ENCODE measurements at places on chromosomes 13 and 19. TPM values are rescaled to one million over a fixed set of nuclear protein-coding genes. Genes with fewer than 3 reads are reported as not detected.

DNA sequence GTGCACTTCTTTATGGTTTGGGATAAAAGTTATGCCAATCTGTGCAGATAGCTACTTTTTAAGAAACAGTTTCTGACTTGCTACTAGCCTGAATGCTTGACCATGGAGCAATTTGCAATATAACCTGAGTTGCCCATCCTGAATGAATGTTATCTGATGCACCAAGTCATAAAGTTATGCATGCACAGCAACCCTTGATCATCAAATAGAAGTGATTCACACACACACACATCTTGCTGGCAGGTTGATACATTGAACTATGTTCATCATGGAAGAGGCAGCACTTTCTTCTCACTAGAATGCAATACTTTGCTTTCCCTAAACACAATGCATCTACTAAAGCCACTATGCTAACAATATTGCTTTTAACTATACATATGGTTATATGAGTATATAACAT is 311.5 kb downstream of the RFC3 start:
- no peak overlapping the region for H3K4me3 ChIP-seq
- H3K4me1 ChIP-seq, result peaks cover 3% of the 10 kb centered on the region

The FSD1 gene
- 156 TPM for total RNA-seq

GRCh38 chr13:109385242-109385560 is 401.2 kb downstream of the IRS2 start:
- H3K27ac ChIP-seq, result no peak overlapping the region
- H3K27me3 ChIP-seq, result no peaks in the 10 kb centered on the region
- no peak for DNase-seq
- peaks cover 8% of the 10 kb centered on the region for H3K4me1 ChIP-seq
- no peaks in the 10 kb centered on the region for H3K36me3 ChIP-seq
- no peak overlapping the region for H3K4me3 ChIP-seq

DNA sequence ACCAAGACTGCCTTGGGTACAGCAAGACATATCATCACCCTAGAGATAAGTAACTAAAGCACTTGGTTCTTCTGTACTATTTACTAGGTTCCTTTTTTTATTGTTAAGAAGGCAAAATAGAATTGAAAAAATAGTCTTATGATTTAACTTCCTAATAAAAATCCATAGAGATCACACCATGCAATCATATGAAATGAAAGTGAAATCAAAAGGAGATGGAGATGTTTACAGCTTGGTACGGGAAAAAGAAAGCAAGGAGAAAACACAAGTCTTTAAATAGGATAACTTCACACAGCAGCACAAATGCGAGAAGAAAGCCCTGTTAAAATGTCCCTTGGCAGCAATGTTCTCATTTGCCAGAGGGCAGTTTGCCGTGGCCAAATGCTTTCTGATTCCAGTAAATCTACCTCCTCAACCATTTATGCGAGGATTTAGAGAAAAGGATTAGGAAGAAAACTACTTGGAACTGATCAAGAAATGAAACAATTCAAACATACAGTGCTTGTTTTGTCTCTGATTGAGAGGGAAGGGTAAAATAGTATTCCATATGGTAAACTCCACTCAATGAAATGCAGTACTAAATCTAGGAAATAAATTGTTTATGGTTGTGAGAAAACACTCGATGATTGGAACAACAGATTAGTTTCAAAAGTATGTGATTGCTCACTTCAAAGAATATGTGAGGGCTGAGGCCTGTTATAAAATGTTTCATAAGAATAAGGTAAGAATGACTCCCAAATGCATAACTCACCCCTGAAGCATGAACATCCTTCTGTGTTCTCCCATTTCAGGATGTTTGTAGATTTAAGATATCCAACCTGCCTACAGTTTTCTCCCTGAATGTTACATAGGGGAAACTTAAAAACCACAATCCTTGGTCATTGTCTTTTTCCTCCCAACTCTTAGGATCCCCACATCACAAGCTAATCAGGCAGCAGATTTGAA is 487.8 kb downstream of the DACH1 start:
- no peak overlapping the region for H3K4me3 ChIP-seq
- DNase-seq, result no peak
- H3K27me3 ChIP-seq, result no peaks in the 10 kb centered on the region
- peaks cover 22% of the 10 kb centered on the region for H3K4me1 ChIP-seq

- DNase-seq, result peak; percentile 53
- peak overlapping the region; percentile 77 for H3K27ac ChIP-seq
- peaks cover 7% of the 10 kb centered on the region for H3K27me3 ChIP-seq
- peak overlapping the region; percentile 95 for H3K4me3 ChIP-seq
- H3K4me1 ChIP-seq, result peaks cover 21% of the 10 kb centered on the region
Observed at GRCh38 chr13:106533943-106534638, 1.4 kb downstream of the EFNB2 start.

DNA sequence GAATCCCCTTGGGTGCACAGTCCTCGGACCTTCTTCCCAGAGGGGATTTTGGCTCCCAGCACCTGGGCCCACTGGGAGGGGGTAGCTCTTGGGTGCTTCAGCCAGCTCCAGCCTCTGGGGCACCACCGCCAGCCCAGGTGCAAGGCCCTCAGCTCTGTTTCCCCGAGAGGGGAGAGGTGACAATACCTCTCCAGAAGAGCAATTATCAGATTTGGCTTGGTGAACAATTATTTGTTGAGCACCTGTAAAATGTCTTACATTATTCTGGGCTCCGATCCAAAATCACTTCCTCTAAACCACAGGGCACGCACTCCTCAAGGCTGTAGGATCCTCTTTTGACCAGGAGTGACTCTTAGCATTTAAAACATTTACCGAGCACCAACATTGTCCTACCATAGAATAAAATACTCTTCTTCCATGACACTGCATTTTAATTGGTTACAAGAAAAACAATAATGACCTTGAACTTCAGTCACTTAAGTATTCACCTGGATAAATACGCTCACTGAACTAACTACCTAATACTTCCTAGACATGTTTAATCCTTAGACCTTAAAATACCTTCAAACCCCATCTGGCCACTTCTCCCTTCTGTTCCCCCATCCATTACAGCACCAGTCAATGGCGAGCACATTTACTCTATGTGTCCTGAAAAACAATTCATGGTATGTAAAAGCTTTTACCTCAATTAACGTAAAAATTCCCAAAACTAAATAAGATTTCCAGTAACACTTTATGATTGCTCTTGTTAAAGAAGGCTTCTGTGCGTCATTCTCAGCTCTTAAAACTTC is 54.8 kb downstream of the ABCC4 start:
- peaks cover 2% of the 10 kb centered on the region for H3K27me3 ChIP-seq
- H3K4me1 ChIP-seq, result peaks cover 2% of the 10 kb centered on the region
- H3K4me3 ChIP-seq, result no peak overlapping the region
- no peak for DNase-seq

The RGL3 gene
- 0.66 TPM for total RNA-seq

DNA sequence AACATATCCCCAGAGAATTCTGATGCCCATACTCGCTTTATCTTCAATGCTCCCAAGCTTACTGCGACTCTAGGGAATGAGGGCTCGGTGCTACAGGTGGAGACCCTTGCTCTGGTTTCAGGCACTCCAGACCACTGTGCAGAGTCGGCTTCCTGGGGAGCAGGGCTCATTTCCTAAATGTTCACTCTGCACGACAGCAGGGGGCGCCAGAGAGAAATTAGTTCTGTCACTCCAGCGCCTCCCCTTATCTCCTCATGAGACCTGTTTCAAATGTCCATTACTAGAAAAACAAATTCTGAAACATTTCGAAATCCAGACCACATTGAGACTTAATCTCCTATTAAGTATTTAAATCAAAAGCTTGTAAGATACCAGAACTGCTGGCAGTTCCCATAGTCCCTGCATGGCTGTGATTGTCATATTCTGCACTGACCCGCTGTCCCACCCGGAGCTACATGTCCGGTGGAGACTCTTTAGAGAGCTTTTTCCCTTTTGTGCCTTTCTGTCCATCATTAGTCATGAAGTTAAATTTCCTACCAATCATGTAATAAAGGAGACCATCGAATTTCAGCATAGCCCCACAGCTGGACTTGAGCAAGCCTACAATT is 22.4 kb downstream of the EPSTI1 start:
- no peak overlapping the region for H3K27ac ChIP-seq
- no peak overlapping the region for H3K4me3 ChIP-seq
- no peaks in the 10 kb centered on the region for H3K27me3 ChIP-seq

DNA sequence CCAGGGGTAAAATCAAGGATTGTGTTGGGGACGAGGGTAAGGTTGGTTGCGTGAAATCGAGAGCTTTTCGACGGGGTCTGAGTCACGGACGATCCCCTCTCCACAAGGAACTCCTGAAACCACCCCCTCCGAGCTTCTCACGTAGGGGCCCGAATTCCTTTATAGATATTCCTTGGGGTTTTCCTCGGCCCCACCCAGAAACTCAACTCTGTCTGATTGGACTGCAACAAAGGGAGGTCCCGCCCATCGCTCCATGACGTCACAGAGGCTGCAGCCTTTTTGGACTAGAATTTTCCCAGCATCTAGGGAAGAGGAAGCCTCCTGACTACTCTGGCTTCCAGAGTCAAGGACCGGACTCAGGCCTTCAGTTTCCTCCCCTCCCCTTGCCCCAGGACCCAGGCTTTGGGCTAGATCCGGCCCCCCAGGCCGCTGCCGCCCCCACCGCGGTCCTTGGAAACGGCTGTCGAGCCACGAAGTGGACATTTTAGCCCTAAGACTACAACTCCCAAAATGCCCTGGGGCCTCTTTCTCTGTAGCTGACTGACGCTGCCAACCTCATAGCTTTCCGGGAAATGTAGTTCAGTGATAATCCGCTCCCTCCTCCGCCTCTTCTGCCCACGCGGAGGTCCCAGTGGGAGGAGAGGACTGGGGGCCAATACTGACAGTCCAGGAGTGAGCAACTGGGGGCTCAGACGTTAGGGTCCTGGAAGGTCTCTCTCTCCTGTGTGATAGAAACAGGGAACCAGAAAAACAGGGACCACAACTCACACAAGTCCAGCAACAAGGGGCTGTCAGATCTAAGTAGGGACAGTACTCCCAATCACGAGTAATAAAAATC is at the start of gene IZUMO1:
Gene IZUMO1, minus strand, starts transcription at position 172 of the 838 bp plus-strand sequence. CDS start 1,050 bp downstream, outside the sequence.
- no peaks in the 10 kb centered on the region for H3K4me1 ChIP-seq
- peak; percentile 87 for DNase-seq
- H3K27ac ChIP-seq, result peak within 1 kb of the TSS; percentile 66
- H3K27me3 ChIP-seq, result peaks cover 8% of the 10 kb centered on the region
- H3K4me3 ChIP-seq, result peak within 1 kb of the TSS; percentile 86
- H3K36me3 ChIP-seq, result no peaks in the 10 kb centered on the region

DNA sequence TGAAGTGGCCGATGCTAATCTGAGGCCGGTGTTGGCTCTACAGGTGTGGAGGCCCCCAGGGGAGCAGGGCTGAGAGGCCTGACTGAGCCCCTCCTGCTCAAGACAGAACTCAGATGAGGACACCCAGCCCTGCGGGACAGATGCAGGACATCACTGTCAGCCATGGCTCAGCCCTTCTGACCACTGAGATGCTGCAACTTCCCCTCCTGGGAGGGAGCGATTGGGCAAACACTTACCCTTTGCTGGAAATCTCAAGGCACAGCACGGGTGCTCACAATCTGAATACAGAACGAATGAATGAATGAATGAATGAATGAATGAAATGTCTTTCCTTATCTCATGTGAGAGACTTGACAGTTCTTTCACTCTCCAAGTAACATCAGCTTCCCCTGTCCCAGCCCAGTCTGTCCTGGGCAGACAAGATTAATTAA is 3.5 kb upstream of the SIGLEC7 start:
- peaks cover 5% of the 10 kb centered on the region for H3K36me3 ChIP-seq
- H3K27ac ChIP-seq, result no peak overlapping the region
- no peak overlapping the region for H3K4me3 ChIP-seq
- peaks cover 7% of the 10 kb centered on the region for H3K4me1 ChIP-seq
- H3K27me3 ChIP-seq, result peaks cover 6% of the 10 kb centered on the region

- no peak overlapping the region for H3K4me3 ChIP-seq
- no peak for DNase-seq
- no peaks in the 10 kb centered on the region for H3K4me1 ChIP-seq
- H3K27ac ChIP-seq, result no peak overlapping the region
- peaks cover 5% of the 10 kb centered on the region for H3K36me3 ChIP-seq
- H3K27me3 ChIP-seq, result no peaks in the 10 kb centered on the region
Observed at GRCh38 chr13:108950333-108951010, 321.1 kb downstream of the MYO16 start.

DNA sequence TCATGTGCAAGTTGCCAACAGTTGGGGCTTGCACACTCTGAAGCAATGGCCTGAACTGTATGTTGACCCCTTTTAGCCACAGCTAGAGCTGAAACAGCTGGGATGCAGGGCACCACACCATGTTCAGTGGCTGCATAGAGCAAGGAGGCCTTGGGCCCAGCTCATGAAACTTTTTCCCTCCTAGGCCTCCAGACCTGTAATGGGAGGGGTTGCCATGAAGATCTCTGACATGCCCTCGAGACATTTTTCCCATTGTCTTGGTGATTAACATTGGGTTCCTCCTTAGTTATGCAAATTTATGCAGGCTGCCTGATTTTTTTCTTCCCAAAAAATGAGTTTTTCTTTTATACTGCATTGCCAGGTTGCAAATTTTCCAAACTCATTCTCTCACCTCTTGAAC is 165.1 kb upstream of the PRR20A start:
- no peak for DNase-seq
- H3K27me3 ChIP-seq, result no peaks in the 10 kb centered on the region
- no peak overlapping the region for H3K4me3 ChIP-seq
- H3K4me1 ChIP-seq, result peaks cover under 1% of the 10 kb centered on the region
- no peak overlapping the region for H3K27ac ChIP-seq

- H3K36me3 ChIP-seq, result peaks cover 9% of the 10 kb centered on the region
- peaks cover 3% of the 10 kb centered on the region for H3K27me3 ChIP-seq
- no peak for DNase-seq
- H3K27ac ChIP-seq, result no peak overlapping the region
- H3K4me1 ChIP-seq, result peaks cover 1% of the 10 kb centered on the region
Observed at GRCh38 chr13:32040689-32041088, 9.1 kb downstream of the FRY start.

DNA sequence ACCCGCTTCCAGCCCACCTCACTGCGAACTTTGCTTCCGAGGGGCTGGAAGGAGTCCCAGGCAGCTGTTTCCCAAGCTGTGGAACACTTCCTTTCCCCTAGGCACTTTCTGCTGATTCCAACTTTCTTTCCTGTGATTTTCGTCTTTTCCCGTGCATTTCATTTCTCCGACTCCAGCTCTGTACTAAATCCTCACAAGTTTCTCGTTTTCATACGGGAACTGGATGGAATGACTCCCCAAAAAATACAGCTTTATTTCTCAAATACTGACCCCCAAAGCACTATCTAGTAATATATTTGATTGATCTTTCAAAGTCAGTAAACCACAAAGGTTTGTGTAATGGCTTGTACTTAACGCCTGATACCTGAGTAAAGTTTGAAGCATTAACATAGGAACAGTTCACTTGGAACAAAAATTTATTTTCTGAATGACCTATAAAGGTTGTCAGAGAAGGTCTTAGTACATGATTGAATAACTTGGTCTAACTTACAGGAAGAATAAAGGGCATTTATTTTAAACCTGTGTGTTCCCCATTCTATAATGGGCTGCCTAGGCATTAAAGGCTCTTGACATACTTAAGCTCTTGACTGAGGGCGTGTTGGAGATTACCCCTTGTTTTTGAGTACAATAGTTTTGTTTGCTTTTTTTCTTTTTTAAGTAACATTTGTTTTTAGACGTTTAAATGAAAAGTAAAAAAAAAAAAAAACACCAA is 1.3 kb upstream of the PCDH9 start:
- H3K36me3 ChIP-seq, result no peaks in the 10 kb centered on the region
- H3K4me3 ChIP-seq, result no peak overlapping the region
- H3K27ac ChIP-seq, result peak overlapping the region; percentile 37
- DNase-seq, result no peak

The RNF113B gene
- total RNA-seq, result not detected
